NCI-H1436 treated with DMSO at 0.1 percent for 48 hours (cell line): ENCODE measurements at places on chromosomes 6 and 20.

- DNase-seq, result no peak
Measured at GRCh38 chr6:106339334-106340029, 13.9 kb upstream of the ATG5 start.

GRCh38 chr6:155349956-155350355 lies 35.7 kb upstream of the TFB1M start:
- no peak for DNase-seq

- DNase-seq, result no peak
Measured at GRCh38 chr6:31826793-31827285, 699 bp upstream of the HSPA1B start.

DNA sequence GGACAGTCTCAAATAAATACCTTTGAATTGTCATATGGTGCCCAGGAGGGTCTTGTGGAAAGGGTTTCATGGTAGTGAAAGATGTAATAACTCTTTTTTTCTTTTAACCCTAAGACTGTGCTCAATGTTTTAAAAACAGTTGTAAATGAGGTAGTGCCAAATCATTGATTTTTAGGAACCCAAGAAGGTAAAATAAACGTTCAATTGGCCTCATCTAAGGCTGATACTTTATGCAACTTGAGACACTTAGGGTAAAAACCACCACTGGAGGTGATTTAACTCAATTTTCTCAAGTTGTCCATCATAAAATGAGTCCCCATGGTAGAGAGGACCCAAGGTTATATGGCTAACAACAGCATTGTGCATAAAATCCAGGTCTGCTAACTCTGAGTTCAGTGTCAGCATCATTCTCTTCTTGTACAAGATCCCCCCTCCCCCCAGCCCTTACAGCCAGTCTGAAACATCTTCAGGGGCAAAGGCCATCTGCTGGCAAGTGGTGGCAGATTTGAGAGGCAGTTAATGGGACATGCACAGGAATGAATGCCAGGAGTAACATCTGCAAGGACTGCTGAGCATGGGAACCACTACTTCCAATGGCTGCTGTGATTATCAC lies 244.4 kb downstream of the GMPR start:
- no peak for DNase-seq

DNA sequence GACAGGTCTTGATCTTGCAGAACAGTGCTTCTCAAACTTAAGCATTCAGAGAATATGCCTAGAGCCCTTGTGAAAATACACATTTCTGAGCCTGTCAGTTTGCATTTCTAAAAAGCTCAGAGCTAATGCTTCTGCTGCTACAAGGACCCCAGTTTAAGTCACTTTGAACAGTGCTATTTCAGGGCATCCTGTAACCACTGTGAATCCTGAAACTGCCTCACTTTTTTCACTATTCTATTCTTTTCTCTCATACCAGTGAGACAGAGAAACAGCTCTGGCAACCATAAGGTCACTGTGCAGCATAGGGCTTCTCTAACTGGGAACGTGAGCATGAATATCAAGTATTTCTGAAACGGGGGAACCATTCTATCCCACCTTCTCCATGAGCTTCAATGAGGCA lies 51.2 kb downstream of the LGSN start:
- no peak for DNase-seq

DNA sequence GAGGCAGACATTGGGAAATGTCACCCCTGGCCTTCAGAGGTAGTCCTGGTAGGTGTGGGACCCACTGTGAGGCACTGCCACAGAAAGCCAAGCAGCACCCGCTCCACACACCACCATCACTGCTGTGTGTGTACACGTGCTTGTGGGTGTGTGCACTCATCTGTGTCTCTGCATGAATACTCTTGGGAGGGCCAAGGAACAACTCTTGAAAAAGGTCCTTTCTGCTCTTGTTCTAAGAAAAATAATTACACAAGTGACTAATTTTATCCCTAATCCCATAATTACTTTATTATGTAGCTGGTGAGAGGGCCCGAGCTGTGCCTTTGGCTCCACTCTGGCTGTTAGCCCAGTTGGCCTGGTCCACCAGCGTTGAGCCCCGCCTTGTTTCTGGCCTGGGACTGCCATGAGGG lies 21.7 kb upstream of the EPB41L1 start:
- no peak for DNase-seq

DNA sequence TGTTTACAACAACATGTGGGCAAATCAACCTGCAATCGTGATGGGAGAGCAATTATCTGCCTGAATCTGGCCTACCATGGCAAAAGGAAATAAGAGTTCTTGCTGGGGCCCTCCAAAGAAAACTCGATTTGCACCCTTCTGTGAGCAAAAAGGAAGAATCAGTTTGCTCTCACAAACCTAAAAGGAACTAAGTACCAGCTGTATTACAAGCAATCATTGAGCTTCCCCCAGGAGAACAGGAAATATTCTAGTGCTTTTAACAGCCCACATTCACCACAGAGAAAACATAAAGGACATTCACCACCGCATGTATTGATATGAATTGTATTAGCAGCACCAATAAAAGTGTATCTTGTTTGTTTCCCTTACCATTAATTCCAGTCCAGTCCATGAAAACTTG lies 75.0 kb downstream of the MBOAT1 start:
- no peak for DNase-seq

DNA sequence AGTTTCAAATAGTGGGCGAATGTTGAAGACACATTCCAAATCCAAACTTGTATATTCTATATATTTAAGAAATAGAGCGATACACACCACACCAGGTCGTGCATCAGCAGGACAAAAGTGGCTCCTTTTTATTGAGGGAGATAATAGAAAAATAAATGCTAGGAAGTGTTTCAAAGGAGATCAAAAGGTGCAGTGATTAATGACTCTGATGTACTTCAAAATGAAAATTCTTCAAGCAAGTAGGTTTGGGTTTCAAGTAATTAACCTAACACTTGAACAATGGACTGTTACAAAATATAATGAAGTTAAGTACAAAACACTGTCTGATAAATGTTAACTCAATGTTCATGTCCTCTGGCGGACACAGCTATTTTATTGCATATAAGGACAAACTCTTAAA lies 185.9 kb downstream of the BTBD9 start:
- no peak for DNase-seq

DNA sequence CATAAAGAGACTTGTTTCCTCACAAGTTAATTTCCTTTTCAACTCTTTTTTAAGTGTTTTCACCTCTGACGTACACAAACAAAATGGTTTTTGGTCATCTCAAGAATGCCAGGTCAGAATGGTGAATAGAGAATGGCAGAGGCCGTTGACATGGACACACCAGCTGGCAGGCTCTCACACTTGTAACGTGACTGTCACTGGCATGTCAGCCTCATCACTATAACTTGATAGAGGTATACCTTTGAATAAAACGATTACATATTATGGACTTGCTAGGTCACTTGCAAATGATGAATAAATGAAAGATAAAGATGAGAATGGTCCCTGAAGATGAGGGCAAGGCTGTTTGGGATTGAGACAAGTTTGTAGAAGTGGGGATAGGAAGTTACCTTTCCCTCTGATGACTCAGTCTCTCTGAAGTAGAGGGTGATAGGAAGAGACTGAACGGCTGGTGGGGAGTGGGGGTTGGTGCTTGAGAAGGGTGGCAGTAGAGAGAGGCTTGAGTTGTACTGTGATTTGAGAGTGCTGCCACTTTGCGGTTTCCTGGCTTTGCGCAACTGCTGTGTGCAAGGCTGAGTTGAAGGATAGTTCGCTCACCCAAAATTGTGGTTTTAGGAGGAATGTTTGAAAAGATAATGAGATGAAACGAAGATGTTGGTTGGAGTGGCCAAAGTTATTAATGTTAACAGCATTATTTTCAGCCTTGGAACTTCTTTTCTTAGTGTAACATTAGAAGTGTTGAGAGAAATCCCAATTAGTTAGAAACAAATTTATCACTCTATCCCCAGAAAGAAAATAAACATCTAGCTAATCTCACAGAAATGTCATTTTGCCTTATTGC lies 30.3 kb downstream of the TBPL1 start:
- DNase-seq, result no peak

GRCh38 chr6:43779852-43780236 lies 9.8 kb downstream of the VEGFA start:
- DNase-seq, result no peak

GRCh38 chr6:89642956-89643355 lies 4.4 kb upstream of the LYRM2 start:
- no peak for DNase-seq

GRCh38 chr20:61387204-61387953 lies 135.3 kb downstream of the CDH4 start:
- no peak for DNase-seq

GRCh38 chr20:24868396-24868927 lies 80.6 kb upstream of the CST7 start:
- DNase-seq, result no peak

DNA sequence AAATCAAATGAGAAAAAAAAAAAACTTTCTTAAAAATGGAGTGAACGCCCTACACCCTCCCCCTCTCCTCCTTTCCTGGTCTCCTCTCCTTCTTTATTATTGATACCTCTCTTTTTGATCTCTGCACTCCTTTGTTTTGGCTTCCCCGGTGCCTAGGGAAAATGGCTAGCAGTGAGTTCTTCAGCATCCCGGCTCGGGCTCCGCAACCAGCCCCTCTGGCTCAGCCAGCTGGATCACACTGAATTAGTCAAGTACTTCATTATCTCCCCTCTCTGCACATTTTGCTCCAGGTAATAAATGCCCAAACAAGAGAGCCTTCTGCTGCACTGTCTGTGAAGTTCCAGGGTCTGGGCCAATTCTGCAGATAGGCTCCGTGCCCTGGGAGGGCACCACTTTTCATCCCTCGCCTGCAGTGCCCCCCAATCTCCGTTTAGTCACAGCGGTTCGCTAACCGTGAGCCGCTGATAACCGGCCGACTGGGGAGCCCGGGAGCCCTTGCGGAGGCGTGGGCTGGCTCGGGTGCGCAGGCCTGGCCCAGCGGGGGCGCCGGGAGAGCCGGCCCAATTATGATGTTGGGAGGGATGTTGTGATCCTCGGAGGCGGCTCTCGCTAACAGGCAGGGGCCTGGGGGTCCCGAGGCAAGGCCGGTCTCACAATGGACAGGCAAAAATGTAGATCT lies 301.9 kb downstream of the TFAP2A start:
- no peak for DNase-seq

DNA sequence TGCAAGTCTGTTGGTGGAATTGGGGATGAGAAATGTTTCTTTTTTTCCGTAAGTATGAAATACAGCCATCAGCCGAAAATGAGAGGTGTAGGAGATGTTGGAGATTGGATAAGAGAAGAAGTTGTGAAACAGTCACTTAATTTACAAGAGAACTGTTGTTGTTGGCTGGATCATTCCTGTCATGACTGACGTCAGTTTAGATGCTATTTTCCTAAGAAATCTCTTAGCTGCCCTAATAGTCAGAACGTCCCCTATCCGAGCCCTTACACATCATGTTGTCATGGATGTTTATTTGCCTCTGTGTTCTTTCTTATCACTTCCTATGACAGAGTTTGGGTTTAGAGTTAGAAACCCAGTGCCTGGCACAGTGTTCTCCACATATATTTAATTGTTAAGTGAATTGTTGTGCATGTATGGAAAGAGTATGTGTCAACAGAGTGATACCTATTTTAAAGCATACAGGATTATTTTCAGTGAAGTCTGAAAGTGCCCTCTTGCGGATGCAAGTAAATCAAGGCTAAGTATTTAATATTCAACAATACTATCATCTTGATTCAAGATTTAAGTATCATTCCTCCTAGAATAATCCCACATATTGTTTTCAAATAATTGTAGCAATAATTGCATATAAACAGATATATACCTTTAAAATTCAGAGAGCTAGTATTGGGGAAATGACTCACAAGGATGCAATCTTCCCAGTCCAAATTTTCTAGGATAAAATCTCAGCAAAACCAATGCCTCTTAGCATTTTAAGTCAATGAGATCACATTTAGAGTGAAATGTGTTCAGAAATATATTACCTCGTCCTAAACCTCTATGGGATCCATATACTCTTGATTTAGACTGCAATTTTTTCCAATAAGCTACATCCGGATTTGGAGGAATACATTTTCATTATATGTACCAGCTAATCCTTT lies 309.9 kb upstream of the NOX3 start:
- no peak for DNase-seq

DNA sequence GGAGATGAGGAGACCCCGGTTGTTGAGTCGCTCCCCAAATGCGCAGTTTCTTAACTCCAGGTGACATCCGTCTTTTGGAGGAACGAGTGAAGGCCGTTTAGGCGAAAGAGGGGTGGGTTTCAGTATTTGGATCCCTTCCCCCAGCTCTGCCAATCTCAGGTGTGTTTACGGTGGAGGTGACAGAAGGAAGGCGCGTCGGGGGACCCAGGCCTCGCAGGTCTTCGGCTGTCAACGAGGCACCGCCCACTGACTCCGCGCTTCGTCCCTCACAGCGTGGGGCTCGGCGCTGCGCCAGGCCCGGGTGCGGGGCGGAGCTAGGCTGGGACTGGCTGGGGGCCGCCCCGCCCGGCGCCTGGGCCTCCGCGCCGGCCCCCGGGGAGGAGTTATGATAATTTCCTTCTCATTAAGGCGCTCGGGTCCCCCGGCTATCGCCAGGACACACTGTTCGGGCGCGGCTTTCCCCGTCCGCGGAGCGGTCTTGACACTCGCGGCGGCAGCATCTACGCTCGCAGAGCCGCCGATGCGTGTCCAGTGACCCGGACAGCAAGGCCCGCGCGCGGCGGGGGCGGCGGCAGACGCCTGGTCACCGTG lies at the start of gene TFAP2C:
Gene TFAP2C, plus strand, starts transcription at position 434 of the 591 bp plus-strand sequence. CDS start 239 bp downstream, outside the sequence.
- DNase-seq, result no peak

- no peak for DNase-seq
Measured at GRCh38 chr6:27592481-27593199, 119.7 kb upstream of the ZNF184 start.

- DNase-seq, result no peak
Measured at GRCh38 chr6:158972241-158973233, 27.5 kb downstream of the RSPH3 start.

- no peak for DNase-seq
Measured at GRCh38 chr6:107821591-107821990, 2.5 kb downstream of the SCML4 start.

GRCh38 chr20:53278555-53278954 lies 306.4 kb downstream of the TSHZ2 start:
- no peak for DNase-seq

DNA sequence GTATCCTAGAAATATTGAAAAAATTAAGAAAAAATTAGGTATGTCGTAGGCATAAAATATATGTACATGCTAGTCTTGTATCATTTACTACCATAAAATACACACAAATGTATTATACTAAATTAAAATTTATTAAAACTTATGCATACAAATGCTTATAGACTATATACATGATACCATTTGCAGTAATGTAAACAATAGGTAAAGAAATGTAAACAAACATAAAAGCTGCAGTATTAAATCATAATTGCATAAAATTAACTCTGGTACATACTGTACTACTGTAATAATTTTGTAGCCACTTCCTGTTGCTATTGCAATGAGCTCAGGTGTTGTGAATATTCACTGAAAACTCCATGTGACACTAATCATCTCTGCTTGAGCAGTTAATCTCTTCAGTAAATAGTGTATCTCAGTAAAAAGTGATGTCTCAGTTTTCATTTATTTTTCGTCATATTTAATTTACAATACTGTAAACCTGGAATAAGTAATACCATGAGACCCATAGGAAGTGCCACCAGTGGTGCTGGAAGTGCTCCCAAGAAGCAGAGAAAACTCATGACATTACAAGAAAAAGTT lies 29.3 kb downstream of the RALGAPB start:
- no peak for DNase-seq

- DNase-seq, result no peak
Measured at GRCh38 chr20:41467690-41468089, 101.1 kb upstream of the EMILIN3 start.
